ENCODE measurements at places on chromosomes 7 and 10. TPM values are rescaled to one million over a fixed set of nuclear protein-coding genes. Genes with fewer than 3 reads are reported as not detected.
A peak's percentile ranks its signal among the peaks of the same experiment; 100 is the strongest.

PKD1L1 gene
- 0.03 TPM for total RNA-seq

- no peak for DNase-seq
These were observed 576.5 kb downstream of the PTPRN2 start for GRCh38 chr7:158010961-158011693.

GRCh38 chr10:18219146-18219545, 78.9 kb downstream of the CACNB2 start:
- DNase-seq: no peak

DNA sequence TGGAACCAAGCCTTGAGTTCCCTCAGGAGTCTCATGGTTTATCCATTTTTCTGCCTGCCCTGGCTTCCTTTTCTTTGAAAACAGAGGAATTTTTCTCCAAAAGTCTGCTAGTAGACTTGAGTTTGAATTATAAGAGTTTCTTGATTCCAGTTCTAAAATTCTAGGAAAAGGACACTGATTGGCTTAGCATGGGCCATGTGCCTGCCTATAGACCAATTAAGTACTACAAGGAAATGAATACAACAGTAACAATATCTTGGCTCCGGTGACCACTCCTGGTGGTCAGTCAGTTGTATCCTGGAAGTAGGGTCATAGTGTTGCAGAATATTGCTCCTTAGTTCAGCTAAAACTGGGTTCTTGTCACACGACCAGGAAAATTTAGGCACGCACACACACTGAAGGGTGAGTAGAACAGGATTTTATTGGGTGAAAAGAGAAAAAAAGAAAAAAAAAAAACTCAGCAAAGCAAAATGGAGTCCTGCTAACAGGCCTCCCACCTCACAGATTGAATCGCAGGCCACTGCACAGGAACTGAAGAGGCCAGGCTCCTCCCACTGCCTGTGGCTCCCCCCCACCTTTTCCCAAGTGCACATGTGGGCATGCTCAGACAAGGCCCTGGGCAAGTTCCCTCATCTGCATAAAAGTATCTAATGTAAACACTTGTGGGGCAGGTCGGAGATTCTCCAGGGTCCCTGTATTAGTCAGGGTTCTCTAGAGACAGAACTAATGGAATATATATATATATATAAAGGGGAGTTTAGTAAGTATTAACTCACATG, 155.1 kb downstream of the LYZL1 start:
- peak; percentile 48 for DNase-seq

GRCh38 chr10:70354556-70354955, 27.9 kb downstream of the LRRC20 start:
- no peak for DNase-seq

GRCh38 chr10:72335394-72336258, 19.1 kb downstream of the DNAJB12 start:
- peak; percentile 67 for DNase-seq
